Myocyte (in vitro differentiated cells): ENCODE measurements at places on chromosomes 12 and 14.

DNA sequence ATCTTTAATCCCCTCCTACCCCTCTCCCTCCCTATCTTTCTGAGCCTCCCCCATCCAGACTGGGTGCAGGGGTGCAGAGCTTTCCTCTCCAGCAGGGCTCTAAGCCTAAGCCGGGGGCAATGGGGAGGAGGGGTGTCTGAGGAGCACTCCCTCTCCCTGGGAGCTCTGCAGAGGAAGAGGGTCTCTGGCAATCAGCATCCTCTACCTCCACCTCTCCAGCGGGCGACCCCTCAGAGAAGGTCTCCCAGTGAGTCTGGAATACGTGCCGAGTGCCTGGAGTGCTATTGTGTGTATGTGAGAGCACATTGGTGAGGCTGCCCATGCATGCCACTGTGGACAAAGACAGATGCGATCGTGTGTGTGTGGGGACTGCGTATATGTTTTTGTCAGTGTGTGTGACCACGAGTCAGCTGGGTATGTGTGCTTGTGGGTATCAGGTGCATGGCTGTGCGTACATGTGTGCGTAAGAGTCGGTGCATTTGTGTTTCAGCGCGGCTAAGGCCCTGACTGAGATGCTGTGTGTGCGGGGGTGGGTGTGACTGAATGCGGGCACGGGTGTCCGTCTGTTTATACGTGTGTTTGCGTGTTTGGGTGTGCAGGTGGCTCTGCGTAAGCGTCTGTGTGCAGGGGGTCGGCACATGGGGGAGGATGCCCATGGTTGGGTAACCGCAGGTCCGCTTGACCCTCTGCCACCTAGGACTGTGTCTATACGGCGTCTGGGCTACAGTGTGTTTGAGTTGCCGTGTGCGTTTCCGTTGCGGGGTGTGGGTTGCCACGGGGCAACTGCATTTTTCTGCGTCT is 905 bp upstream of the DLK1 start:
- DNase-seq = no peak

DNA sequence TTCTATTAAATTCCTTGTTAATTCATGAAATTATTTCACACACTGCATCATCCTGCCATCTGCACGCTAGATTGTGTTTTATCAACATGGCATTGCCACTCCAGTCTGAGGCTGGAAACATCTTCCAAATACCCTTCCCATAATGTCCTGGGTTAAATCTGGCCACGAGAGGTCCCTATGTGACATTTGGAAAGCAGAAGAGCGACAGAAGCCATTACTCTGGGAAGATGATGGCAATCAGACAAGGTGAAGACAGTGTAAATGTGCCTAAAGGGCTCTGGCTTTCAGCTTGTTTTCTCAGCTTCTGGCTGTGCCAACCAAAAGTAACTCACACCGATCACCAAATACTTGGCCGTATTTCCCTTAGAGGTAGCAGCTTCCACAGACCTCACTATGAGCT is 144.8 kb downstream of the CAPZA3 start:
- DNase-seq = no peak

DNA sequence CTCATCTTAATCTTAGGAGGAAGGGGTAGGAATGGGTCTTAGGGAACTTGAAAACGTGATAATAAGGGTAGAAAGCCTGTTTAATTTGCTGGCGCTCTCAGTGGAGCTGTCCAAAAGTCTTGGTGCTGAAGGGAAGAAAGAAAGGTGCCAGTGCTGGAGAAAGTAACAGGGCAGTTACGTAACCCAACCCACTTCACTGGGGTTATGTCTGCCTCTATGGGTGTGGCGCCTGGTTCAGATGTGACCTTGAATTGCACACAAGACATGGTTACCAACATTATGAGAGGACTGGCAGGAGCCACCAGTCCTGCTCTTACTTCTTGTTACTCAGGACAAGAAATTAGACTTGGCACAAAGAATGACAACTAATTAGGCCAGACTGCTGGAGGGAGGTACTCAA is 18.6 kb upstream of the GPATCH2L start:
- peak; percentile 58 for DNase-seq

GRCh38 chr14:104870368-104871144 is 5.5 kb downstream of the CEP170B start:
- DNase-seq = no peak

DNA sequence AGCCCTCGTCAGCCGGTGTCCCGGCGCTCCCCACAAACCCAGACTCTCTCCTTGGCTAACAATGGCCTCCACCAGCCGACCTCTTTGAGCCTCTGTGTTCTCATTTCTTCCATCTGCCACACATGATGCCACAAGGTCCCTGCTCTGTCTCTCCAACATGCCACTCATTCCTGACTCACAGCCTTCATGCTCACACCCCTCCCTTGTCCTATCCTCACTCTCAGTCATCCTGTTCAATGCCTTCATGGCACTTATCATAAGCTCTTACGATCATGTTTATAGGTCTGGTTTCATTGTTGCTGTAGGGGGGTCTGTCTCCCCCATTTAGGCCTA is 9.6 kb upstream of the SERPINA11 start:
- DNase-seq = no peak

DNA sequence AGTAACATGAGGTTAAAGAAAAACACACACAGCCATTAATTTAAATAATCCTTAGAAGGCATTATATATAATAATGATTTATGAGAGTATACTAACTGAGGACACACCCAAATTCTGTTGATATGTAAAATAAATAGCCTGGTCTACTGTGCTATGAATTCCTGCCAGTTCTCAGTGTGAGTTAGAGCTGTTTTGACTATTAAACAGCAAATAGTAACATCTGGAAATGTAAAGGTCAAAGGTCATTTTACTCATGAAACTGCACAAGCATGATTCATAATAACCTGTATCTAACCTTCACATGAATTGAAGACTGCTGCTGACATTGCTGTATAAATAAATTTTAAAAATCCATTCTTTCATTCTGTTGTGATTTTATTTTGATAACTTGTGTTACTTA is 966.7 kb downstream of the SLC6A15 start:
- DNase-seq = no peak

- DNase-seq = peak; percentile 100
Measured at GRCh38 chr12:6553051-6553868, 2.6 kb downstream of the IFFO1 start.

- no peak for DNase-seq
Measured at GRCh38 chr12:14714437-14714836, 18.0 kb upstream of the GUCY2C start.

- DNase-seq = peak; percentile 70
Measured at GRCh38 chr14:23478109-23478759, 8.7 kb downstream of the NGDN start.
